ENCODE measurements at places on chromosomes 12 and 14.

DNA sequence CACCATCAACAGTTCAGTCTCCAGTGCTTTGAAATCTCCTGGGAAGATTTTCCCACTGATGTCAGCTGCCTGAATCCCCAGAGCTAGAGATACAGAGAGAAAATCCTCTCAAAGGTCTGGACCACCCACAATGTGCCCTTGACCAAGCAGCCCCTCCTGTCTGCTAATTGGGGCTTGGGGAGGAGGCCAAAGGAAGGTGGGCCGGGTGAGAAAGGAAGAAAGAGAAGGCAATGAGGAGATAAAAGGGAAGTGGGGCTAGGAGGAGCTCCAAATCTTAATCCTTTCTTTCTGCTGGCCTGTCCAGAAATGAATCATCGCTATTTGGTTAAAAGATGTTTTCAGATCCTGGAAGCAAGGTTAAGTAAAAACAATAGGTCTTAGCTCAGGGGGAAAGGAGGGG lies 322.9 kb downstream of the BCL11B start:
- DNase-seq: no peak

GRCh38 chr14:32472512-32473463 lies 143.7 kb downstream of the AKAP6 start:
- no peak for DNase-seq

- no peak for DNase-seq
These were observed 5.3 kb upstream of the GRIP1 start for GRCh38 chr12:66684222-66684621.

- DNase-seq: no peak
These were observed 44.9 kb downstream of the CAPZA3 start for GRCh38 chr12:18782827-18783226.

DNA sequence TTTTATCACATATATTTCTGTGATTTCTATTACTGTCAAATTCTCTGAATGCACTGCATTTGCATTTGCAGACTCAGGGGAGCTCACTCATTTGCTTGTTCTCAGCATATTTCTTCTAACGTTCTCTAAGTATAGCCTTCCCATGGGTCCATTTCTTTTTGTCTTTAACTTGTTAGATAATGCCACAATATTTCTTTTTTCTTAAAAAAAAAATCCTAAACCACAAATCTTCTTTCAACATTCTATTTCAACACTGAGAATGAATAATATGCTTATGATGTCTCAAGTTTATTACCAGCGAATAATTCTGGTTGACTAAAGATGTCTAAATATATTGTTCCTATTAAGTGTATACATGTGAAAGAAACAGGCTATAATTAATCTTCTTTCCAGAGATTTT lies 200.2 kb downstream of the ANO6 start:
- DNase-seq: no peak

DNA sequence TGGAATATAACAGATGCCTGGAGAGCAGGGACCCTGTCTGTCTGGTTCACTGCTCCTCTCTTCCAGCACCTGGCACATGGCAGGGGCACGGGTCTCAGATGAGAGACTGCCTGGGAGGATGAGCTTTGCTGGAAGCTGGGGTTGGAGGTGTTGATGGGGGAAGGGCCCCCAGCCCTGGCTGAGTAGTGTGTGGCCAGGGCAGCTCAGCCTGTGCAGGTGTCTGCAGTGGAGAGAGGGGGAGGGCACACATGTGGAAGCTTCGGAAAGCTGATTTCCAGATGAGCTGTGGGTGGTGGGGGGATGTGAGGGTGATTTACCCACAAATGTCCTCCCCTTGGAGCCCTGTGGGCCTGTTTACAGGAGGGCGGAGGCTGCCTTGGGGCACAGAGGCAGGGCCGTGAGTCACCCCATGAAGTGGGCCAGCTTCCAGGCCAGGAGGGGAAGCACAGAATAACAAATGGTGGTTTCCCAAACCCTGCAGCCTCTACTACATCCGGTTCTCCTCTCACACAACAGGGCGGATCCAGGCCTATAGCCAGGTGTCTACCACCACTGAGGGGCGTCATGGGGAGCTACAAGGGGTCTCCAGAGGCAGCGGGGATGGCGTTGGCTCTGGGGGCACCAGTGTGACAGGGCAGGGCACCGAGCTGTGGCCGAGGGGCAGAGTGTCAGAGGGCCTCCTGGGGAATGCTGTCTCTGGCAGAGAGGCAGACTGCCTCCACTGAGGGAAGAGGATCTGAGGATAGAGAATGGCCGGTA lies 11.0 kb downstream of the KRT7 start:
- DNase-seq: peak; percentile 69

DNA sequence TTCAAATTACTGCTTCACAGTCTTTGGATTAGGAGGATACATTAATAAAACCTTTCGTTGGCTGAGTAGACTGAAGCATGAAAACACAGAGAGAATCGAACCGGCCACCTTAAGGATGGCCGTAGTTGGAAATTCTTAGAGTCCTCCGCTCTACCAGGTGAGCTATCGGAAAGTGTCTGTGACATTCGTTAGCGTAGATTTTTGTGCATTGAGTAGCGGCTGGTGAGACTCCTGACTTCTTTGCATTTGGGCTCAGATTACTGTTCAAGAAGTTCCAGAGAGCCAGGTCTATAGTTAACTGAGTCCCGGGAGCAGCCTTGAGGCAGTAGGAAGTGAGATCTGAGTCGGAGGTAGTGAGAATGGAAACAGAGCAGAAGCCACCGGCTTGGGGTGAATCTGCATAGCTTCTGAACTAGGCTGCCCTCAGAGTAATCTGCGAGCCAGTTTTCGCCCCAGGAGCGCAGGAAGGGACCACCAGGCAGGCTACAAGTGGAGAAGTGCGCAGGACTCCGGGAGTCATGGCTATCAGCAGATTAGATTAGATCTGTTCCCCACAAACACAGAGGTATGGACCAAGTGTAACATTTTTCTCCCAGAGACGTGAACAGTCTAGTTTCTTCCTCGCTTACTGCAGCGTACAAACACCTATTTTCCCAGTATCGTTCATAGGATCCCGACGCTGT lies 11.0 kb downstream of the OR6S1 start:
- no peak for DNase-seq

GRCh38 chr12:39332661-39333175 lies 110.2 kb downstream of the KIF21A start:
- DNase-seq: no peak

GRCh38 chr14:74299061-74299545 lies 3.6 kb downstream of the ABCD4 start:
- no peak for DNase-seq

GRCh38 chr12:52317468-52318052 lies 3.6 kb downstream of the KRT83 start:
- no peak for DNase-seq

DNA sequence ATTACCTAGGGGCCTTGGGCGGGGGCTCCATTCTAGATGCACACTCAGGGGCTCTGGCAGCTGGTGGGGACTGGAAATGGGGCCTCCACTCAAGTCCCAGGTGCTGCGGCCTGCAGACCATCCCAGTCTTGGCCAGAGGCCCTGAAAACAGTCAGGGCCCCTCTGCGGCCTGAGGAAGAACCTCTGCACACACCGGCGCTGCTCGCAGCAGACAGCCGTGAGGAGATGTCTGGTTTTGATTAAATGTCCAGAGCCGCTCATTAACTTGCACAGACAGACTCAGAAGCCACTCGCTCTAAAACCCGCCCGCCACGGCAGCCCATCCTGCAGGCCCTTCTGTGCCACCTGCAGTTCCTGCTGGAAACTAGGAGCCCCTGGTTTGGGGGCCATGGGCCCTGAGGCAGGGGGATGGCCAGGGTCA lies 36.4 kb upstream of the NCOR2 start:
- no peak for DNase-seq

GRCh38 chr12:109179927-109180326 lies 63.5 kb downstream of the ACACB start:
- no peak for DNase-seq
